NCI-H1694 (cell line): ENCODE measurements at places on chromosomes 4 and X.

DNA sequence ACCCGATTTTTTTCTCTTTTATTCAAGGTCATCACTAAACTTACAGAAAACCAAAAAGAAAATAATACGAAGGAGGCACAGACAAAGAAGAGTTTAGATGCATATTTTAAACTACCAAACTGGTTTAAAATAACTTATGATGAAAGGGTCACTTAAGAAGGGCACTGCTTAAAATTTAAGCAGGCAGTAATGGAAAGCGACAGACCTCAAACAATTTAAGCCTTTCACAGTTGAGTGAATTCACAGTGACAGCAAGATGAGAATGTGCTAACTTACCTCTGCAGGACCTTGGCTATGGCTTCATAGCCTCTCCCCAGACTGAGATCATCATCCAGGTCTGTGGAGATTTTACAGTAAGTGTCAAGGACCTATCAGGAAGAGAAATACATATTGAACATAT, 112.1 kb downstream of the TTC29 start:
- no peak for DNase-seq

GRCh38 chrX:15241301-15241700, 28.6 kb downstream of the ASB9 start:
- DNase-seq = no peak

DNA sequence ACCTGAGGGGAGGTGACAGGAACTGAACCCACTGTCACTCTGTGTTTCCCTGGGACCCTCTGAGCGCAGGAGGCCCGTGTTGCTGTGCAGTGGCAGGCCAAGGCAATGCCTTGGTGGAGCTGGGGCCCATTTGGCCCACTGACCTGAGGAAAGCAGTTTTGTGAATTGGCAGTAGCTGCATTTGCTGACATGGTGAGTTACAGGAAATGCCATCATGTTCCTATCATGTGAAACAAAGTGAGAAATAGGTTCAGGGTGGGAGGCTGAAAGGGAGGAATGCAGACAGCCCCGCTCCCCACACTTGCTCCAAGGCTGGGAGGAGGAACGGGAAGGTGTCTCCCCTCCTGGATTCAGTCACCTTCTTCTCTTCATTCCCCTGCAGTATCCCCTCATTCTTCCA, 146.1 kb downstream of the PTTG2 start:
- DNase-seq = no peak

DNA sequence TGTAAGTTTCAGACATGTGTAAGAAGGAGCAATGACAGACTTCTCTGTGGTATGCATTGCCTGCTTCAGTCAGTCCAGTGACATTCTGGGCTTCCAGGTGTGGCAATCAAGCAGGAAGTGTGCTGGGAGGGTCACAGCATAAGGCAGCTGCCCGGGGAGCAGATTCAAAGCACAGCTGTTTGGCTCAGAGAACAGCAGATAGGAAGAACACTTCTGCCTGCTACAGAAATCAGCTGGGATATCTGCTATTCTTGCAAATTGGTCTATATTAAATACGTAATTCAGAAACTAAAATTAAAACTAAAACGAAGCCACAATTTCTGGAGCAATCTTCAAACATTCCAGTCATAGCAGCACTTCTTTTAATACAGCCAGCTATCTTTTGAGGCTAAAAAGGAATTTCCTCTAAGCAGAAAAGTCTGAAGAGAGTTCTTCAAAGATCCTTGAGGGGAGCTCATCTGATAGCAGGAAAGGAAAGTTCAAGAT, 47.5 kb upstream of the GALNT7 start:
- no peak for DNase-seq

DNA sequence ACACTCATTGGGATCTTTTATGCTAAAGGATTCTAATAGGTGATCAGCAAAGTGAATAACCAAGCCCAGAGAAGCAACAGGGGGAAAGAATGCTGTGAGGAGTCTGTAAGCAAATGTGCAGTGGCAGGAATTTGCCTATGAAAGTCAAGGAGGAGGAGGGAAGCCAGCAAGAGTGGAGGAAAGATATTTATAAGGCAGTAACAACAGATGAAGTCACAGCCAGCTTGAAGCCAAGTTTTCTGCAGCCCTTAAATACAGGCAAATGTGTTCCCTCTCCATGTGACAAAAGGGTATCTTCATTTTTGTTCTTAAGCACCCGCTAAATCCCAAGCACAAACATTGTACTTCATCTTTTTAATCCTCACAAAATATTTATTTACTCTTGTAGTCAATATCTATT, 275.0 kb upstream of the CLNK start:
- DNase-seq = no peak

DNA sequence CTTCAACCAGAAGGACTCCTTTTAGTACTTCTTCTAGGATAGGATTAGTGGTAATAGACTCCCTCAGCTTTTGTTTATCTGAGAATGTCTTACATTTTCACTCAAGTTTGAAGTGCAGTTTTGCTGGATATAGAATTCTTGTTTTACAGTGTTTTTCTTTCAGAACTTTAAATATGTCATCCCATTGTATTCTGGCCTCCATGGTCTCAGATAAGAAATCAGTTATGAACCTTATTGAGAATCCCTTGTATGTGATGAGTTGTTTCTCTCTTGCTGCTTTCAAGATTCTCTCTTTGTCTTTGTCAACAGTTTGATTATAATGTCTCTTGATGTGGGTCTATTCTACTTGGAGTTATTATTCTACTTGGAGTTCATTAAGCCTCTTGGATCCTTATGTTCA, 116.1 kb upstream of the CITED1 start:
- DNase-seq = no peak

- no peak for DNase-seq
Measured at GRCh38 chr4:176432811-176433540, 113.2 kb downstream of the SPCS3 start.

GRCh38 chr4:8694226-8694625, 101.7 kb downstream of the CPZ start:
- DNase-seq = no peak

GRCh38 chr4:122715221-122715620, 17.3 kb upstream of the BBS12 start:
- no peak for DNase-seq
